ENCODE measurements at places on chromosomes 5 and 9.
A peak's percentile ranks its signal among the peaks of the same experiment; 100 is the strongest.

DNA sequence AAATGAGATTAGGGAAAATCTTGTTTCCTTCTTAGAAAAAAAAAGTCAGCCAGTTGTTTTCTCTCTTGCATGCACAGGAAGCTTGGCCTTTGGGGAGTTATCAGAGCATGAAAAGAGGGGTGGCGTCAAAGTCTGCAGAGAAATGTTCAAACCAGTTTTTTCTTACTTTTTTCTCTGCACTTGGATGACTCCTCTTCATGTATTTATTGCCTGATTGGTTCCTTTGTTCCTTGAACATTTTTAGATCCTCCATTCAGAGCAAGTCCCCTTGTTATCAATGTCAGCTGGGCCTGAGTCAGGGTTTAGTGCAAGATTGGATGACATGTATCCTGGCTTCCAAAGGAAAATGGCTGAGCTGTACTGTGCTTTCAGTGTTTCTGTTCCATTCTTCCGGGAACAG lies 392.6 kb upstream of the BRINP1 start:
- no peak for DNase-seq

- no peak for DNase-seq
Measured at GRCh38 chr5:88393042-88393441, 124.4 kb upstream of the TMEM161B start.

DNA sequence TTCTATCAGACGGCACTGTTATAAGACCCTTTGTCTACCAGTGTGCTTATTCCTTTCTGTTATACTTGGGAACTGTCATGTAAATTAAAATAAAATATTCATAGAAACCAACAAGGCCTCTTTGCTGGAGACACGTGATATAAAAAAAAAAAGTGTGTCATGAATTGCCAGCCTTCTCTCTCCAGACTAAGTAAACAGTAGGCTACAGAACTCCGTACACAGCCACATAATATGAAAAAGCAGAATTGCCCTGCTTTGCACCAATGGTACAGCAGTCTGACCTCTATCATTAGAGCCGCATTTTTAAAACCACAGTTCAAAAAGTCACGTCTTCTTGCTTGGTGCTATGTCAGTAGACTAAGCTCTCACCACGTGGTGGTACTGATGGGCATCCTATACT lies 231.3 kb downstream of the SEMA5A start:
- DNase-seq: no peak

GRCh38 chr5:123771715-123772114 lies 259.7 kb downstream of the CSNK1G3 start:
- DNase-seq: no peak

- no peak for DNase-seq
Measured at GRCh38 chr5:81513473-81513872, 119.5 kb upstream of the ACOT12 start.

GRCh38 chr5:10424124-10424731 lies 17.5 kb upstream of the ROPN1L start:
- DNase-seq: peak; percentile 51

DNA sequence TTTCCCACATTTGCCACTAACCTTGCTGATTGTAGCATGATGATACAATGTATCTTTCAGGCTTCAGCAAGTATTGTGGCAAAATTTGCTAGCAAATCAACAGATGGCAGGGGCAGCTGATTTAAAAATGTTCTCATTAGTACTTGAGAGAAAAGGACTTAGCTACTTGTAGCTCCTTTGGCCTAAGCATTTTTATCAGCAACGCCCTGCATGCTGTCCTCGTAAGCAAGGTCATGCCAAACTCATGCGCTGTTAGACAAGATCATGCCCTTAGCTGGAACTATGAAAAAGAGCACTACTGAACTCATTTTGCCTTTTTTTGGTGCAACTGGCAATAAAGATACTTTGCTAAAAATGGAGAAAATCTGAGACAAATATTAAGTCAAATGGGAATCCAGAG lies 197.1 kb downstream of the ICE1 start:
- no peak for DNase-seq

- no peak for DNase-seq
Measured at GRCh38 chr5:172129256-172129910, 58.6 kb downstream of the STK10 start.

- DNase-seq: no peak
Measured at GRCh38 chr9:108235609-108236008, 620.2 kb downstream of the ACTL7B start.

DNA sequence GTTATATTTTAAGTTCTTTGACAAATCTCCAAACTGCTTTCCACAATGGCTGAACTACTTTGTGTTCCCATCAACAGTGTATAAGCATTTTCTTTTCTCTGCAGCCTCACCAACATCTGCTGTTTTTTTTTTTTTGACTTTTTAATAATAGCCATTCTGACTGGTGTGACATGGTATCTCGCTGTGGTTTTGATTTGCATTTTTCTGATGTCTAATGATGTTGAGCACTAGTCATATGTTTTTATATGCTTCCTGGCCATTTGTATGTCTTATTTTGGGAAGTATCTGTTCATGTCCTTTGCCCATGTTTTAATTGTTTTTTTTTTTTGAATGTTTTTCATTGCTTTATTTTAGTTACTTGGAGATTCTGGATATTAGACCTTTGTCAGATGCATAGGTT lies 196.6 kb downstream of the PLK2 start:
- no peak for DNase-seq

- DNase-seq: no peak
Measured at GRCh38 chr9:123996731-123997421, 14.7 kb upstream of the LHX2 start.

DNA sequence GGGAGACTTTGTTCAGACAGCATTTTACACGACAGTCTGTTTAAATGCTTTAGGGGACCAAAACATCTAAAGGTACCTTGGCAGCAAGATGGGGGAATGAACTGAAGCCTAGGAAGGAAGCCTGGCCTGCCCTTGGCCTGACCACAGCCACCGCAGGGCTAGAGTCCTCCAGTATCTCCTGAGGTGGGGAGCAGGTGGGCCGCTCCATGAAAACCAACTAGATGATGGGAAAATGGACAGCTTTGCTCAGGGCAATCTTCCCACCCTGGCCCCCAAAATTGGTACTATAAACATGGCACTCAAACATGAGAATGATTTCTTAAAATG lies 153.3 kb downstream of the AUH start:
- DNase-seq: no peak

DNA sequence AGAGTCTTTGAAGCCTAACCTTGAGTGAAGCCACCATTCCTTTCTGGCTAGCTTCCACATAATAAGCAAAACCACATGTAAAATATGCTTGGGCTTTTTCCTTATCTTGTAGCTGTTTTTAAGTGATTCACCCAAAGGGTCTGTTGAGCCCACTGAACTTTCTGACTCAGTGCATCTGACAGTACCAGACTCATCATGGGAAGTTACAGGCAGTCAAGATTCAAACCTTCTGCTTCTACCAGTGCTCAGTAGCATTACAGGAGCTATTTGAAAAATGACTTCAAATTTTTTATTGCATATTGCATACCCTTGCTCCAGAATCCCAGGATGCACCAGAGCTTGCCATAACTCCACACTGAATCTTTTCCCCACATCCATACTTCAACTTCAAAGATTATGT lies 87.5 kb upstream of the PTPRD start:
- DNase-seq: no peak

DNA sequence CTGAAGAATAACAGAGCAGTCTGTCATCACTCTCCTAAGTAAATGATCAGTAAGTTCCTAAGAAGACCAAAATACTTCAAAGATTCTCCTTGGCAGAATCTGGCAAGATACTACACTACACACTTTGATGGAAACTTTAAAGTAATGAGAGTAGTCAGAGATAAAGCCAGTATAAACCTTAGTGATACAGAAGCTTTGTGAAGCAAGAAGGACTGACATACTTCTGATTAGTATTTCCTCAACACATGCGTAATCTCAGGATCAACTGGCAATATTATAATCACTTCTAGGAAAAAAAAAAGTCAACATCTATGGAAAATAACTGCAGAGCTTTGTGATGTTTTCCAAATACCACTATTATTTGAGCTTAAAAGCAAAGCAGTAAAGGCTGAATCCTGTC lies 34.0 kb upstream of the ADAMTS19 start:
- no peak for DNase-seq

DNA sequence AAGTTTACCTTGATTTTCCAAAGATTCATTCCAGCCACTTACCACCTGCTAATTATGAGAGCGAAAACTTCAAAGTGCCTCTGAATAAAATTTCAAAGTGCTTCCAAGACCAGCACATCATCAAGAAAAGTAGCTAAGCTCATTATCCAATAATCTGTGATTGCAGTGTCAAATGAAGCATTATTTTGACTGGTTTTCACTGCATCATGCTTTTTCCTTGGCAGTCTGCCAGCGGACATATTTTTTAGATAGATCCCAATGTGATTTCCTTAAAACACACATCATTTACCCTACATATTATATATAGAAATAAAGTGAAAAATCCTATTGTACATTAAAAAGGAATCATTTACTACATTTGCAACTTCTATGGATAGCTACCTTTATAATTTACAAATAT lies 508.6 kb upstream of the FAM174A start:
- DNase-seq: no peak

- peak; percentile 68 for DNase-seq
Measured at GRCh38 chr9:122991370-122991830, 42.1 kb upstream of the GPR21 start.

DNA sequence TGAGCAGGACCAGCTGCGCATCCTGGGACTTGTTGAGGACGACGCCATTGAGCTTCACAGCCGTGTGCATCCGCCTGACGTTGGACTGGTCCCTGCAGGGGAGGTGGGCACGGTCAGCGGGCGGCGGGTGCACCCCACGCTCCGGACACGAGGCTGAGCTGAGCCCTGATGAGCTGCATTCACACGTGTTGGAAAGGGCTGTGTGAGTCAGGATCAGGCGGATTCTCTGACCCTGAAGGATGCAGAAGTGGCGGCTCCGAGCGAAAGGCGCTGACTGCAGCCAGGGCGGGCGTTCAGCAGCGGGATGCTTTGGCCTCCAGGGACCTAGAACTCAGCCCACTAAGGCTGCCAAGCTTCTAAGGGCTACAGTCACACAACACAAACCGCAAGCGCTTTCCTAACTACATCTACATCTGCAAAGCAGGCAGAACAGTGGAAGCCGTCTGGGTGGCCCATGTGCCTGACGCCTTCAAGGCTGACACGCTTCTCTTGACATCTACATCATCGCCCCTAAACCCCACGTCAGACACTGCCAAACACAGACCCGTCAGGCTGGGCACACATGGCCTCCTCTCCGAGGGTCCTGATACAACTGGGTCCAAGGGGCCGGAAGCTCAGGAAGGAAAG lies 44.9 kb downstream of the NKD2 start:
- no peak for DNase-seq

- DNase-seq: no peak
Measured at GRCh38 chr9:127904561-127905003, 5.2 kb upstream of the ST6GALNAC6 start.

GRCh38 chr5:157920828-157921170 lies 61.9 kb upstream of the CLINT1 start:
- DNase-seq: no peak
